ENCODE measurements at places on chromosomes 2 and 18.

GRCh38 chr2:206415618-206416243 is 27.6 kb upstream of the ADAM23 start:
- no peak for DNase-seq

- DNase-seq, result no peak
These were observed 58.9 kb downstream of the ATP8B1 start for GRCh38 chr18:57744211-57744694.

- no peak for DNase-seq
These were observed 929 bp upstream of the CREG2 start for GRCh38 chr2:101388232-101388631.

GRCh38 chr2:99261242-99261641 is 5.8 kb upstream of the LYG2 start:
- DNase-seq, result no peak

DNA sequence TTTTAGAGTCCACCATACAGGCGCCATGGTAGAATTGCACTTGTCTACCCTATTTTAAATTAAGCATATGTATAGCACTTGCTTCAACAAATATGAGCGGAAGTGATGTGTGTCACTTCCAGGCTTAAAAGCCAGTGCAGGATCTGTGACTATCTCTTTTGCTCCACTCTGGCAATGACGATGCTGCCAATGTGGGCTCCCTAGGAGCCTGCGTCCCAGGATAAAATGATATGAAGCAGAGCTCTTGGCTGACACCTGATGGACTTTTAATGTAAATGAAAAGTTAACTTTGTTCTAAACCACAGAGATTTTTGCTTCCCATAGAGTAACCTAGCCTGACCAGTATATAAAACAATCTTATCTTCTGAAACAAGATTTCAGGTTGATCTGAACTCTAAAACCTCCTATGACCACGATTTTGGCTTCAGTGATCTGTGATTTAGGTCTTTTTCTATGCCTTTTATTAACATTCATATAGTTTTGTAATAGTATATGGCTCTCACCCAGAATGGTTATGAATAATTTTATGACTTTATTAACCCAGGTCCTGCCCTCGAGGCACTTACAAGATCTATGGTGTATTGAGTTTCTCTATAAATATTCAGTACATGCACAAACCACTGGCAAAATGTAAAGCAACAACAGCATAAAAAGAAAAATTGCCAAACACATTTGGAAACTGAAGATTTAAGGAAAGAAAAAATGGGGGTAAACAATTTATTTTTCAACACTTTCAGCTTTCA is 422.5 kb upstream of the PIK3C3 start:
- DNase-seq, result no peak

DNA sequence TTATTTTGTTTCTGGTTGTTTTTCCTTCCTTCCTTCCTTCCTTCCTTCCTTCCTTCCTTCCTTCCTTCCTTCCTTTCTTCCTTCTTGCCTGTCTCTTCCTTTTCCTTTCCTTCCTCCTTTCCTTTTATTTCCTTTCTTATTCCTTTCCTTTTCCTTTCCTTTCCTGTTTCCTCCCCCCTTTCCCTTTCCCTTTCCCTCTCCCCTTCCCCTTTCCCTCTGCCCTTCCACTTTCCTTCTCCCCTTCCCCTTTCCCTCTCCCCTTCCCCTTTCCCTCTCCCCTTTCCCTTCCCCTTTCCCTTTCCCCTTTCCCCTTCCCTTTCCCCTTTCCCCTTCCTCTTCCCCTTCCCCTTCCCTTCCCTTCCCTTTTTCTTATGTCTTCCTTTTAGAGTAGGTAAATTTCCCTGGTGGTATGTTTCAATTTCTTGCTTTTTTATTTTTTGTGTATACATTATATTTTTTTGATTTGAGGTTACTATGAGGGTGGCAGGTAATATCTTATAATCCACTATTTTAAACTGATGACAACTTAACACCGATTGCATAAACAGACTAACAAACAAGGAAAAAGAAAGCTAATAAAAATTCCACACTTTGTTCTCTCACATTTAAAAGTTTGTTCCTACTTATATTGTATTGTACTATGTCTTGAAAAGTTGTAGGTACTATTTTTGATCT is 311.0 kb upstream of the FSHR start:
- DNase-seq, result no peak

- DNase-seq, result no peak
These were observed 141.1 kb downstream of the DOCK10 start for GRCh38 chr2:224901121-224901676.

DNA sequence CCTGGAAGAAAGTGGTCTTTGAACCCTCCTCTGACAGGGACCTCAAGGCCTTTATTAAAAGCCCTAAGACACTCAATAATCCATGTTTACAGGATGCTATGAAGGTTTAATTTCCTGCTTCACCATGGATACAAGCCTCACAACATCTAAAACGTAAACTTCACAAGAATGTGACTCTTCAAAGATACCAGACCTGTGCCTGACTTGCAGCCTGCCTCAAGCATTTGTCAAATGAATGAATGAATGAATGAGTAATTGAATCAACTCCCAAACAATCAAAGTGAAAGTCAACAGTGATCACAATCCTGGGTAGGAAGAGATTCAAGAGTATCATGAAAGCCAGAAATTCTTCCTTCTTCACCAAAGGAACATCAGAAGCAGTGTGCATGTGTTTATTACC is 30.4 kb downstream of the KLF7 start:
- no peak for DNase-seq

- DNase-seq, result no peak
These were observed 268.0 kb downstream of the MREG start for GRCh38 chr2:215745331-215745730.

DNA sequence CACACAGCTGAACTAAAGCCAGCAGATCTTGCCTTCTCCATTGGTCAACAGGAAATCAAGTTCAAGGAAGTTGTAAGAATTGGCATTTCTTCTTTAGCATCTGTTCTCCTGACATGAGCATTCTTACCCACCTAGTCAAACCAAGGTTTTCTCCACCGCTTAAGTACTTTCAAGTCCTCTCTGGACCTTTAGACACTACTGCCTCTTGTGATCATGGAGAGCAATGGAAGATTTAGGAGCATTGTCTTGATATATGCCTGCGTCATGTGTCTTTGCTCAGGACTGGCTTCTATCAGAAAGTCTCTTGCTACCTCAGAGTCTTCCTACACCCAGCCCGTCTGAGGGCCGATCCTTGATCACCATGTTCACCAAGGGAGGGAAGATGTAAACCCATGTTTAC is 262.2 kb downstream of the PHLPP1 start:
- no peak for DNase-seq

DNA sequence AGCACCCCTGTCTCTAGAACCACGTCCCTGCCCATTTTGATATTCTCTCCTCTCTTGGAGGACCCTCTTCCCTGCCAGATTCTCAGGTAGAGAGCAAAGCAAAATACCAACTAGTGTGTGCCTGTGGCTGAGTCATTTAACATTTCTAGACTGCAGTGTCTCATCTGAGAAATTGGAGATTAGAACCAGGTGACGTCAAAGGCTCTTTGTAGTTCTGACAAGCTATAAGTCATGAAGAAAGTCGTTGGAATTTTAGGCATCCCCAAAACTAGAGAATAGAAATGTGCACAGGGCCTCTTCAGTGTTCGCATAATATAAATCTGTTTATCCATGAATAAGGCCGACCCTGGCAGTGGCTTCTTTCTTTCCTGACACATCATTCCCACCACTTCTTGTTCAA is 74.4 kb upstream of the TANC1 start:
- DNase-seq, result no peak

DNA sequence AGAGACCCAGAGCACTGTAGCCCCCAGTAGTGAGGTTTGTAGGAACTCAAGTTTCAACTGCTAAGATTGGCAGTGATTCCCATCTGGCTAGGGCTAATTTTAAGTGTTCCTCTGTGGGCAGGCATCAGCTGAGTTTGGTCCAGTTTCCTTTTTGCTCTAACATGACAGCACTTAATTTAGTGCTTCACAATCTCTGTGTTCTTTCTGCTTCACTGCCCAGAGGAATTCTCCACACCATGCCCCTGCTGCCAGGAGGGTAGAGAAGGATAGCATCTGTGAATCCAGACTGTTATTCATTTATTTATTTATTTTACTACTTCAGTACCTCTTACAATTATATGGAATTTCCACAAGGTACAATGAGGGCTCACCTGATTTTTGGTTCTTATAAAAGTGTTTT is 549.9 kb upstream of the FSIP2 start:
- DNase-seq, result no peak

GRCh38 chr2:18566145-18566769 is 5.8 kb upstream of the RDH14 start:
- no peak for DNase-seq

- no peak for DNase-seq
These were observed 20.5 kb downstream of the PCARE start for GRCh38 chr2:29053670-29054400.

DNA sequence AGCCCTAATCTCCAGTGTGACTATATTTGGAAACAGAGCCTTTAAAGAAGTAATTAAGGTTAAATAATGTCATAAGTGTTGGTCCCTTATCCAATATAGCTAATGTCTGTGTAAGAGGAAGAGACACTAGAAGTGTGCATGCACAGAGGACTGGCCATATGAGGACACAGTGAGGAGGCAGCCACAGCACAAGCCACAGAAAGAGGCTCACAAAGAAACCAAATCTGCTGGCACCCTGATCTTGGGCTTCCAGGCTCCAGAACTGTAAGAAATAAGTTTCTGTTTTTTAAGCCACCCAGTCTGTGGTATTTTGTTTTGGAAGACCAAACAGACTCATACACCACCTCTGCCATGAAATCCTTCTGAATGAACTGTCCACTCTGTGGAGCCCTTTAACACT is 186.4 kb upstream of the SLC39A10 start:
- DNase-seq, result no peak

DNA sequence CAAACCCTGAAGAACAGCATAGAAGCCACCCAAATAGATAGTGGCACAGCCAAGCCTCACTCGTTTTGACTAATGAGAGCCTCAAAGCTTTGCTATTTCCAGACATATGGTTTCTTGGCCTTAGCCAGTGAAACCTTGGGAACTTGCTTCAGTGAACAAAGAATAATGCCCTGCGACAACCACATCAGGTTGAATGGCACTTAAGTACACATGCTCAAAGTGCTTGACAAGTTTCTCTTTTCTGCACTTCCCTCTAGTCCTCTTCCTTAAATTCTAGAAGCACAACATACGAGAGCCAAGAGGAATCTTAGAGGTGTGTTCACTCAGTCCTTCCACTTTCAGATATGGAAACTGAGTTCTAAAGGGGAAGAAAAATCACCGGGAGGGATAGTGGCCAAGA is 258.3 kb downstream of the HAUS1 start:
- DNase-seq, result no peak

DNA sequence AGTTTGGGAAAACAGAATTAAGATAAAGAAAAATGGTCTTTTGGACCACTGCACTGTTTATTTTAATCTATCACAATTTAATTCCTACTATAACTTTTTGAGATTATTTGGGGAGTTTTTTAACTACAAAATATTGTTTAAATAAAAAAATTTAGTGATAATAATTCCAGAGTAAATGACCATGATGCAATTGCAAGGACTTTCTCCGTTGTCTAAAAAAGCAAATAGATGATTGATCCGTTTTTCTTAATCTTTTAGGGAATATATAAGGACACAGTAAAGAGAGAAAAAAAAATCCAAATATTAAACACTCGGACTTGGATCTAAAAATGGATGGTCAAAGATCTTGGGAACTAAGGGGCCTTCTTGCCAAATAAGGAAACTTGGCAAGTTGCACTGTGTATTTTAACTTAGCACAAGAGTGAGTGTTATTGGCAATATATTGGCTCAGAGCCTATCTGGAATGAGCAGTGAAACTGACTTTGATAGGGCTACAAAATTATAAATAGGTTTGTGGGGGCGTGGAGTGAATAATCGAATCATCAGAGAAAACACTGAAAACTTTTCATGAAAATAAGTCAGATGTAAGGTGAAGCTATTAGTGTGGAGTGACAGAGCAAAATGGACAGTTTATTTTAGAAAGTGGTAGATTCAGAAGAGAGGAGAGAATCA is 2.0 kb downstream of the MAP3K20 start:
- DNase-seq, result no peak

- DNase-seq, result no peak
These were observed 99.5 kb downstream of the MAP4K4 start for GRCh38 chr2:101796825-101797600.

GRCh38 chr2:164757934-164758695 is 83.5 kb downstream of the COBLL1 start:
- DNase-seq, result no peak

DNA sequence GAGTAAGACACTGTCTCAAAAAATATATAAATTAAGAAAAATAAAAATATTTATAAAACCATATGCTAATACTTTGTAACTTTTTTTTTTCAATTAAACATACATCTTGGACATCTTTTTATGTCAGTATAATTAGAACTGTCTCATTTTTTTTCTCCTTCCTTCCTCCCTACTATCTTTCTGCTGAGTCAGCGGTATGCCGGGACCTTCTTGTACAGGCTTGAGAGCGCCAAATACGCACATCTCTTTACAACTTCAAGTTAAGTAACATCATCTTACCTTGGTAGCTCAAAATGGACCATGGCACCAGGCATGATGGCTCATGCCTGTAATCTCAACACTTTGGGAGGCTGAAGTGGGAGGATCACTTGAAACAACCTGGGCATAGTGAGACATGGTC is 153.4 kb downstream of the FAM161A start:
- DNase-seq, result no peak

DNA sequence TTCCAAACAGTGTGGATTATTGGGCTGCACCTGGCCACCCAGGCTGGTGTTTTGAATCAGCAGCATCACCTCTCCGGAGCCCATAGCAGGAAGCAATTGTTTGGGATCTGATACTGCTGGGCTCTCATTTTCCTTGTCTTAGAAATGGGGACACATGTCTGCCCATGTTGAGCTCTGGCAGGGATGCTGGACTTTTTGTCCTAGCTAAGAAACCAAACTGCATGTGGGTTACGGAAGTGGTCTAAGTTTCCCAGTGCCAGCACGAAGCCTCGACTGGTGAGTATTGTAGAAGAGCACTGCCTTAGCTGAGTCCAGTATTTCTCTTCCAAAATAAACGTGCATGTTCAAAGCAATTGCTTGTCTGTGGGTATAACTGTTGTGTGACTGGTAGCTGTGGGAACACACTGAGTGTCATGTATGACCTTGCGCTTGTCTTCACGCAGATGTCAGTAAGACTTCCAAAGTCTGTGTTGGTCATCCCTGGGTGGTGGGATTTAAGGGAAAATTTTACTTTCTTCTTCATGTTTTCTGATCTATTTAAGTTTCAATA is 43.6 kb downstream of the SH3RF3 start:
- no peak for DNase-seq

DNA sequence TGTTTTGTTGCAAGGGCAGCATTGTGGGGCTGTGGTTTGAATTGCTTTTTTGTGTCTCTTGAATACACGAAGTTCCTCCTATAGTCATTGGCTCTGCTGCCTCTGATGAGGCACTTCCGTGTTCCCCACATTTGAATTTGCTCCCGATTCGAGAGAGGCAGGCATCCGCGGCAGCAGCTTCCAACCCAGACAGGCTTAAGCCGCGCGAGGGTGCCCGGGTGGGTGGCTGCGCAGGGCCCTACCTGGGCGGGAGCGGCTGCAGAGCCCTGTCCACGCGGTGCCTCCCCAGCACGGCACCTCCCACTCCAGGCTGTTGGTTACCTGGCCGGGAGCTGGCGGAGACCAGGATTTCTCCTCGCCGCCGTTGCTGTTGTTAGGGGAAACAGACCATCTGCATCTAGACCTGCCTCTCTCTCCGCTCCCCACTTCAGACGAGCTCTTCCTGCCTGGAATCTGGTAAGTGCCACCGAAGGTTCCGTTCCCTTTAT is 151.3 kb downstream of the NEDD4L start:
- no peak for DNase-seq

GRCh38 chr2:6314218-6314960 is 551.3 kb downstream of the CMPK2 start:
- no peak for DNase-seq

All from activated T-cell treated with anti-CD3 and anti-CD28 coated beads for 4 hours (primary cell).